H54 (cell line): ENCODE measurements at places on chromosomes 7 and 10.

DNA sequence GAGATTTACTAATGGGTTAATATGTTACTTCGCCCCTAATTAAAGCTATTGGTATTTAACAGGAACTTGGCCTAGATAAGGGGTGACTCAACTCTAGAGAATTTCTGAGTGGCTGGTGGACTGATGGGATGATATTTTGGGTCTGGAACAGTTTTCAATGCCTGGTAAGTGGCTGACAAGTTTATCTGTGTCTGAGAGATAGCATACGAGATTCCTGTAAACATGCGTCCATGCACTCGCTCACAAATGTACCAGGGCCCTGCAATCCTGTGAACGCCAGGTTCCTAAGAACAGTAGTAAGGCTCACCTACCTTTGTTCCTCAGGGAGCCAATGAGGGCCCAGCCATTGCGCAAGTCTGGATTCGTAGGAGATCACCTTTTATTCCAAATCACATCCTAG lies 683.8 kb upstream of the ANKRD30A start:
- no peak for DNase-seq

DNA sequence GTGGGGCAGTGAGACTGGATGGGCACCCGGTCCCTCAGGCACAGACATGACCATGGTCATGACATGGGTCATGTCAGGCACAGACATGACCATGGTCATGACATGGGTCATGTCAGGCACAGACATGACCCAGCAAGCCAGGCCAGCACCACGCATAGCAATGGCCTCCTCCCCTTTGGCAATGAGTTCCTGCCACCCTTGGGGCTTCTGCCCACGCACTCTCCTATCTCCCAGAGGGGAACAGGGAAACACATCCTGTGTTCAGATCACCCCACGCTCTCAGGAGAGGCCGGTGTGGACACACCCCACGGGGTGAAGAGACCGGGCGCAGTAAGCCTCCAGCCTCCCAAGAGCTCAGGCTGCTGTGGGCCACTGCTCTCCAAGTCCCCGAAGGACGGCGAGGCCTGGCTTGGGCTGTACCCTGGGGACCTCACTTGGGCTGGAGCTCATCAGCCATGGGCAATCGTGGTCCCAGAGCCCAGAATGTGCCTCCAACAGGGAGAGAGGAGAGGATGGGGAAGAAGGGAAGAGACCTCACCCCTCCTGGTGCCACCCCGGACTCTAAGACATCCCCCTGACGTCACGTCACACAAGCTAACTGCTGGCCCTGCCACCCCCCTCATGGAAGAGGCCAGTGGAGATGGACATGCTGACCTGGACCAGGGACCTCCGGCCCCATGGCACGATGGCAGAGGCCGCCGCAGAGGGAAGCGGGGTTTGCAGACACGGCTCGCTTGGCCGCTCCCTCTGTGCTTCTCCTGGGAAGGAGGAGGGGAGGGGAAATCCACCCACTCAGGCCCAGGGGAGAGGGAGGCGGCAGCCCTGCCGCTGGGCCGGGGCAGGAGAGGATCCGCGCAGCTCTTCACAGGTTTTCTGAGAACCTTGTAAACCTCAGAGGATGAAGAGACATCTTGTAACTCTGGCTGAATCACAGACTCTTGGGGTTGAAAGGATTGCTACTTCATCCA lies 269.6 kb downstream of the ELFN1 start:
- DNase-seq = no peak

- no peak for DNase-seq
Observed at GRCh38 chr7:73770860-73771670, 995 bp upstream of the CLDN3 start.

DNA sequence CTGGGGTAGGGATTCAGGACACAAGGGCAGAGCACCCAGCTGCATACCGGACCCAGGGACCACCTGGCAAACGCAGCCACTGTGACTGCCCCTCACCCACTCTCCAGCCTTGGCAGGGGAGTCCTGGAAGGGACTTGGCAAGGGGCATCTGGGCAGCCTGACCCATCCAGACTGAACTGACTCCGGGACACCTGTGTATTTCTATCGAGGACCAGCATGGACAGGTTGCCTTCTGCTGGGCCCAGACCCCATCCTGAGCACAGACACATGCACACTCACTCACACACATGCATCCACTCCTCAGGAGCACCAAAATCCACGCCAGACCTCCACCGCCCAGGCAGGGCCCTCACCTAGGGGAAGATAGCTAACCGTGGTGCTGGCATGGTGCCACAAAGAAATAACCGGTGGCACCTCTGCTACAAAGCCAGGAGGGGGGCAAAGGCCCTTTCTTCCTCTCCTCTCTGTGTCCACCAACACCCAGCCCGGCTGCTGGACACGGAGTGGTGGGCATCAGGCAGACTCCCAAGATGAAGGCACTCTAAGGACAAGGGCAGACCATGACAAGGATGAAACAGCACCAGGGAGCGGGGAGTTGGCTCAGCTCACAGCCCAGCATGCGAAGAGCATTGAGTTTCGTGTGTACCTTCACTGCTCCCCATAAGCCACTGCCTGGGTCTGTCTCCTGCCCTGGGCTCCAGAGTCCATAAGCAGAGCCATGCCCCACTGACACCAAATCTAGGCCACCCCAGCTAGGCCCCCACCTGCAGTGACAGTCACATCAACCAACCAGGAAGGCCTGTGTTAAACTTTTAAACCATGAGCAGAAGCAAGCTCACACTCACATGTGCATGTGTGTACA lies 35.3 kb downstream of the KCNH2 start:
- no peak for DNase-seq

DNA sequence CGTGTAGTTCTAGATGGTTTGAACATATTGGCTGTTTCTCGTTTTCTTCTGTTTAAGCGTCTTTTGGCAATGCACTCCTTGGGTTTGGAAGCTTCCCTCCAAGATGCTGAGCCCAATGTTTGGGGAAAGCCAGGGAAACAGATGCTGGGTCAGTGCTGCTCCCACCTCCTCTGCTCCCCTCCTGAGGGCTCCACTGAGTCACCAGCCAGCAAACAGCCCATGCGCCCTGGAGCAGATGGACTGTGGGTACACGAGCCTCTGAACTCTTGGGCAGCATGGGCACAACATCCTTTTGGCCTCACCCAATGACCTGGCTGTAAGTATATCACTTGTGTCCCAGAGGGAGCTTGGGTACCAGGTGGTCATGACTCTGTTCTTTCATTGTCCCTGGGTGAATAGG lies 207.6 kb downstream of the BUB3 start:
- DNase-seq = no peak

- DNase-seq = no peak
Observed at GRCh38 chr7:138295049-138295637, 164.9 kb upstream of the TRIM24 start.

DNA sequence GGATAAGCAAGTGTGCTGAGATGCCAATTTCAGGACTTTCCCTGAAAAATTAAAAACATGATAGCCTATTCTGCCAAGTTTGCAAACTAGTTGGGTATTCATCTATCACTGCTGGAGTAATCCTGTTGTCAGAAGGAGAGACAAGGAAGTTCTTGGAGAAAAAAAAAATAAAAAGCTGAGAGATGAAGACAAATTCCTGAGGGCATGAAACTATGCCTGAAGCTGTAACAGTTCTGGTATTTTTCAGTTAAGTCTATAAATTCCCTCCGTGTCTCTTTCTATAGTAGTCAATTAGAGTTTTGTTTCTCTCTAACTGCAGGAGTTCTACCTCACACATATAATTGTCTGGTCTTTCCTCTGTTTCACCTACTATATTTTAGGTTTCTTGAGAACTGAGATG lies 95.7 kb downstream of the DGKB start:
- DNase-seq = no peak

- no peak for DNase-seq
Observed at GRCh38 chr7:8592167-8592566, 158.8 kb downstream of the NXPH1 start.

- DNase-seq = no peak
Observed at GRCh38 chr7:81162234-81162633, 243.4 kb upstream of the SEMA3C start.

DNA sequence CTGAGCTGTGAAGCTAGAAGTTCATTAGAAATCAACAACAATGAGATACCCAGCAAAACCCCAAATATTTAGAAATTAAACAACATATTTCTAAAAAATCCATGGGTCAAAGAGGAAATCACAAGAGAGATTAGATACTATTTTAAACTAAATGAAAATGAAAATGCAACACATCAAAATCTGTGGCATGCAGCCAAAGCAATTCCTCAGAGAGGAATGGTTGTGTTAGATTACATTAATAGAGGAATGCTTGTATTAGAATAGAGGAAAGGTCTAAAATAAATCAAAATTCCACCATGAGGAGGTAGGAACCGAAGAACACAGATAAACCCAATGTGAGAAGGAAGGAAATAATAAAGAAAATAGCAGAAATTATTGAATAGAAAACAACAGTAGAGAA lies 642.1 kb upstream of the GALNT17 start:
- no peak for DNase-seq

DNA sequence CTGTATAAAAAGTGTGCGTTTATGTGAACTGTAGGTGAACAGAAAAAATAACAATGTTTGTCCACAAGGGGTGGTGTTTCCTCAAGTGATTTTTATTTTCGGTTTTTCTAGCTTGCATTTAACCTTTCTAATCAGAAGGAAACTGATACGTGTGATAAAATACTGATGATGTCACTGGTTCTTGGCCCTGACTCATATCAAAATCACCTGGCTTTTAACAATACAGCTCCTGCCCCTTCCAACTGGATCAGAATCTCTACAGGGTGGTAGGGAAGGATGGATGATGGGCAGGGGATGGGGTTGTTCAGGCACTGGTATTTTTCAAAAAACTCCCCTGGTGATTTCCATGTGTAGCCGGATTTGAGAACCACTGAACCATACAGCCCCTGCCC lies 10.9 kb downstream of the NPFFR1 start:
- DNase-seq = no peak

GRCh38 chr10:71314028-71314693 lies 4.9 kb upstream of the SLC29A3 start:
- peak; percentile 81 for DNase-seq

GRCh38 chr10:81915504-81915897 lies 40.5 kb downstream of the NRG3 start:
- no peak for DNase-seq

DNA sequence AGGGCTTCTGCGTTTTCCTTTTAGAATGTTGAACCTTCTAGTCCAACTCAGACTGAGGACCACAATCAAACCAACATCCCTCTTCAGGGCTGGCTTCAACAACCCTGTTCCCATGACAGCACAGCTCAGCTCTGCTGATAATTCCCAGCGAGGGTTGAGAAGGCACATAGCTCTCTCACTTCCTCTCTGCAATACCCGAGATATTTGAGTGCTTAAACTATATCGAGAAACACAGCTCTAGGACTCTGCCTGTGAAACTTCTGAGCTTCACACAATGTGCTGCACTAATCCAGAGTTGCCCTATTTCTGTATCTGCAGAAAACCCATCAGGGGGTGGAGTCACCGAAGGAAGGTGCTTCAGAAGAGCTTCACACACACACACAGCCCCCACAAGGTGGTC lies 1.6 kb upstream of the ADARB2 start:
- DNase-seq = no peak

DNA sequence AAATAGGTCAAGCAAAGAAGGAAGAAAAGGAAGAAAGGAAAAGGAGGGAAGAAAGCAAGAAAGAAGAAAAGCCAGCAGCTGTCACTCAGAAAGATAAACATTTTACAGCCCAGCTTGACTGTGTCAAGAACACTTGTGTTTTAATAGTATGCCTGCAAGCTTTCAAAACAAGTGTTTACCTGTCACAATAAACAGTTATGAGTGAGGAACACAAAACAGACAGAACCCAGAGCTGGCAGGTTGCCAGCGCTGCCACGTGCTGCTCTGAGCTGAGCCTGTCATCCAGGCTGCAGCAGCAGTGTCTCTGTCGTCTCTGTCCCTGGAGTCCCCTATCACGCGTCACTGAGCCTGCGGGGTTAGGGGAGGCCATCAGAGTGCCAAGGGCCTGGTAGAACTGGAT lies 827.6 kb upstream of the AUTS2 start:
- DNase-seq = no peak

GRCh38 chr10:123492016-123492415 lies 174.1 kb upstream of the GPR26 start:
- DNase-seq = no peak

DNA sequence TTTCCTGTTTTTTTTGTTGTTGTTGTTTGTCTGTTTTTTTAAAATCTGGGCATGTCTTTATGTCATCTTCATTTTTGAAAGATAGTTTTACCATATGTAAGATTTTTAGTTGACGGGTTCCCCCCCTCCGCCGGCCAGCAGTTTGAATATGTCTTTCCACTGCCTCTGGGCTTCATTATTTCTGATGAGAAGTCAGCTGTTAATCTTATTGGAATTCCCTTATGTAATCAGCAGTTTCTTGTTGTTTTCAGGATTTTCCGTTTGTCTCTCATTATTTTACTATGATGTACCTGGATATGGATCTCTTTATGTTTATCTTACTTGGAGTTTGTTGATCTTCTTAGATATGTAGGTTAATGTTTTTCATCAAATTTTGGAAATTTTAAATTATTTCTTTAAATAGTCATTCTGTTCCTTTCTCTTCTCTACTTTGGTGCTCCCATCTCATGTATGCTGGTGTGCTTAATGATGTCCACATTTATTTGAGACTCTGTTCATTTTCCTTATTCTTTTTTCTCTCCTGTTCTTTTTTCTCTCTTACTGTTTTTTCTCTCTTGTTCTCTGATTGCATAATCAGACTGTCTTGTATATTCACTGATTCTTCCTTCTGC lies 9.7 kb downstream of the EXOC6 start:
- DNase-seq = no peak

GRCh38 chr10:48523212-48523819 lies 81.6 kb downstream of the ARHGAP22 start:
- DNase-seq = peak; percentile 88

- DNase-seq = no peak
Observed at GRCh38 chr7:70183278-70183677, 585.0 kb downstream of the AUTS2 start.

- no peak for DNase-seq
Observed at GRCh38 chr10:58577437-58577777, 64.7 kb downstream of the BICC1 start.

DNA sequence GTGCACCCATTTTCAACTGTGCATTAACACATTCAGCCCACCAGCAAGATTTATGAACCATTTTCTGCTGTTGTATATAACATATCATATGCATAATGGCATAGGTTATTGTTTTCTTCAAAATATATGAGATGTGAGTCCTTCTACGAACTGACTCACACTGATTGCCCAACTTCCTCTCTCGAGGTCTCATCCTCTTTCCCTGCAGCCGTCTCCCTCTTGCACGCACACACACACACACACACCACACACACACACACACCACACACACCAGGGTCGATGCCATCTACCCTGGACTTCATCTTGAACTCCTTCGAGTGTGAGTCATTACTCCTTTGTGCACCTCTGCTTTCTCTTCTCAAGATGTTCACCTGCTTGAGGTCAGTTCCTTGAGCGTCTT lies 36.7 kb downstream of the EGFR start:
- no peak for DNase-seq

GRCh38 chr7:85749696-85750453 lies 563.0 kb upstream of the SEMA3D start:
- DNase-seq = no peak

- DNase-seq = no peak
Observed at GRCh38 chr7:78173666-78174065, 375.1 kb downstream of the PHTF2 start.
